ENCODE measurements at places on chromosomes 12 and 14.

DNA sequence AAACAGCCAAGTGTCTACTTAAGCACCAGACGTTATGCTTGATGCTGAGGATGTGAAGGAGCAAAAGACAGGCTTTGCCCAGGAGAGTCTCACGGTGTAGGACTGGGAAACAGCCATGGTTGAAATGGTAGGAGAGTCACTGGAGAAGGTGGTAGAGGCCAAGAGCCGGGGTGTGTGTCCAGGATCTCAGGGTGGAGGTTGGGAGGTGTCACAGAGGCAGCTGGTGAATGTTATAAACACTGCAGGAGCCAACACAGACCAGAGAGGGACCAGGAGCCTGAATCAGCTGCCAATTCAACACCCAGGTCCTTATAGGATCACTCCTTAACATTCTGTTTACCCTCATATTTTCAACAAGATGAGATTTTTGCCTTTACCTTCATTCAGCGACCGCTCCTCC is 7.5 kb downstream of the NID2 start:
- DNase-seq, result no peak

GRCh38 chr12:11078246-11078645 is 13.9 kb downstream of the TAS2R43 start:
- no peak for DNase-seq

GRCh38 chr12:31002999-31003398 is 70.7 kb upstream of the DDX11 start:
- DNase-seq, result peak; percentile 49

GRCh38 chr14:55249423-55249822 is 21.8 kb upstream of the FBXO34 start:
- DNase-seq, result peak; percentile 62

- DNase-seq, result no peak
Measured at GRCh38 chr12:72546106-72546505, 273.9 kb downstream of the TRHDE start.

DNA sequence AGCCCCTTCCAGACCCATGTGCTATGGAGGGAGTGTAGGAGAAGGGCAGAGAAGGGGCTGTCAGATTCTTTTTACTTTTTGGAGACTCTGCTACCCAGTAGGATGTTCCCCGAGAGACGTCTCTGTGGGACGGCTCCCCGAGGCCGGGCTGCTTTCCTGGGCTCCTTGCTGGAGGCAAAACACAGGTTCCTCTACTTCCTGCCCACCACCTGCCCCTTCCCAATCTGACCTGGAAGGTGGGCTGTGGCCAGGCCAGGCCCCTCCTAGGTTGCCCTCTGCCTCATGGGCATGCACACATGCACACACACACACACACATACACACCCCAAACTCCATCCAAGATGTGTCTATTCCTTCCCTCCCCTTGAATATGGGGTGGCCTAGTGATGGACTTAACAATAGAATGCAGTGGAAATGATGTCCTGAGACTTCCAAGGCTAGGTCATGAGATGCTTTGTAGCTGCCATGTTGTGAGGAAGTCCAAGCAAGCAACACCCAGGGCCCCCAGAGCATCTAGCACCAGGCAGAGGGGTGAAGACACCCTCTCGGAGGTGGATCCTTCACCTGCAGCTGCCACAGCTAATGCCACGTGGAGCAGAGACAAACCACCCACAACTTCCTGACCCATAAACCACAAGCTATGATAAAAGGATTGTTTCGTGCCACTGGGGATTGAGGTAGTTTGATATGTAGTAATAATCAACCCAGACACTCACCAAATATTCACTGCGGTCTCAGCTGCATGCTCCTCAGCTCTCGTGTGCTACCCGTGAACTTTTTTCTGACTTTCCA is 1.6 kb upstream of the ASB2 start:
- no peak for DNase-seq

- DNase-seq, result no peak
Measured at GRCh38 chr12:29451888-29452287, 45.6 kb downstream of the OVCH1 start.

GRCh38 chr12:57887631-57888408 is 41.3 kb upstream of the CTDSP2 start:
- peak; percentile 75 for DNase-seq

DNA sequence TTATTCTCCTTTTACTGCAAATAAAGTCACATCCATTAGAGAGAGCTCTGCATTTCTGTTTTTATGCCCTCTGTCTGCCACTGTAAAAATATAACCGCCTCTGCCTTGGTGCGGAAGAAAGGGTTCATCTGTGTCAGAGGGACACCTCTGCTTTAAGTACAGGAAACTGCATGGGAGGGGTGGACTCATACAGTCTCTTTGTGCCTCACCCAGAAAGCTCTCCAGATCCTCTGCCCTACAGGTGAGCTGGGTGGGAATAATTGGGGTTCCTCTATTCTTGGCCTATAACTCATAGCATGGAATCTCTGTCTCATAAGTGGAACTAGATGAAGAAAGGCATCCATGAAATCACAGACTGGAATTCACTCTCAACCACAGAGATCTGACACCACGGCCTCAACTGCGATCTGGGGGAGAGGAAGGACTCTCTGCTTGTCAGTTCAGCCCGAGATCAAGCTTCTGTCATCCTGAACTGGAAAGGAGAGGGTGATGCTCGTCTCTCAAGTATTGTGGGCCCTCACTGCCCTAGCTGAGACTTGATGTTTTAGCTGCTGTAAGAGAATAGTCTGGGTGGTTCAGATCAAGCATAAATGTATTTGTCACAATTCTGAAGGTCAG is 702.3 kb downstream of the TMEM121 start:
- no peak for DNase-seq

DNA sequence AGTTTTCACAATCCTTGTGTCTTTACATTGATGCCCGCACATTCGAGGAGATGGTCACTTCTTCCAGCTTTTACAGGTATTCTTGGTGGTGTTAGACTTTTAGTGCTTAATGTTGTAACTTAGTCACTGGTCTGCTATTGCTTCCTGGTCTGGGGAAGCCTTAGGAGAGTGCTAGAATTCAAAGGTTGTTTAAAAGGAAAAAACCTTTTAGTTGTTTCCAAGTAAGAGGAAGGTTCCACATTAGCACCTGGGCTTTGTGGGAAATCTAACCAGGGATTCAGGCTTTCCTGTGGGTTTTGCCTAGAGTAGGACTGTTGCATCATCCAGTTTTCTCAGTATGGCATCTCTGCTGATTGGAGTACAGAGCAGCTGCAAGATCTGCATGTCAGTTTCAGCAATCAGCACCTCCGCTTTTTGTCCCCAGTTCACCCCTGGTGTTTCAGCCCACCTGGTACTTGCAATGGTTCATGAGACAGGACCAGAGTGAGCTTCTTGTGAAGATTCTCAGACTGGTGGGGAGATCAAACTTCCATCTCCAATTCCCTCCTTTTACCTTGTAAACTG is 44.0 kb upstream of the PLBD1 start:
- DNase-seq, result no peak

DNA sequence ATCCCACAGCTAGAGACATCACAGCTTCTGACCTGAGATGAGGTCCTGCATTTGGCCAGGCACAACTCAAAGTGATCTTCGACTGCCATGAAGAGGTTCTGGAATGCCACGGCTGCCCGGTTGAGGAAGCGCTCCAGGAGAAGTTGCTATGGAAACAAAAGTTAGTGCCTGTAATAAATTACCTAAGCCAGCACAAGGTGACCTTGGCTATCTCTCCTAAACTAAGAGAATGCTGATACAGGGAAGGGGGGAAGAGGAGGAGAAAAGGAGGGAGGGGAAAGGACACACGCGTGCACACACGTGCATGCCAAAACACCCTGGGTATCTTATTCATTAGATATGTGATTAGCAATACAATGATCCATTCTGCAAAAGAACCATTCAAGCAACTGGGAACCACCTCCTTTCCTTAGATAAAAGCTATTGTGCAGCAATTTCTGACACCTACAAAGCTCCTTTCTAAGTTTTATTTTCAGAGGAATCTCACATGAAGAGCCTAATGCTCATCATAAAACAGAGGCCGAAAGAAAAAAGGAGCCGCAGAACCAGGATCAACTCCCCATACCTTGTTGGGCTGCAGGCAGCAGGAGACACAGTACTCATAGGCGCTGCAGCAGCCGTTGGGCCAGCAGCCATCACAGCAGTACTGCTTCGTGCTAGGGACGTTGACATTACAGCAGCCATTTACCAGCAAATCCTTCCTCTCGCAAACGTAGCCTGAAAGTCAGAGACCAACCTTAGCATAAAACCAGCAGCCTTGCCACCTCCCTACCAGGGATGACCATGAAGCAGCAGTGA is 17.9 kb downstream of the SPRING1 start:
- DNase-seq, result no peak

DNA sequence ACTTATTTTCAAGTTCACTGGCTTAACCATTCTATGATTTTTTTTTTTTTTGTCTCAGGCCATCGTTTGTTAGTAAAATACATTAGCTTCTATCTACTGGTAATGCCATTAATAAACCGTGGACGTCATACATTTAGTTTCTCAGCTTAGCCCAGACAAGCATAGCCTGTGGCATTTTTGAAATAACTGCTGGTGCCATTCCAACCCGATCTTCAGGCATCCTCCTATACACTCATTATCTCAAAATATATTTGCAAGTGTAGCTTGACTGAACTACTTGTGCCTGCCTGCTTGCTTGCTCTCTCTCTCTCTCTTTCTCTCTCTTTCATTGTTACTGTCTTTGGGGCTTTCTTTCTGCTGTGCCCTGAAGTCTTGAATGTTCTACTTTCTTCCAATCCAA is 12.7 kb upstream of the MBIP start:
- no peak for DNase-seq

- DNase-seq, result peak; percentile 93
Measured at GRCh38 chr12:22271023-22271422, 63.5 kb downstream of the ST8SIA1 start.

Measured in GM23248 (cell line).